H9 (cell line): ENCODE measurements at places on chromosomes 5 and 9.

DNA sequence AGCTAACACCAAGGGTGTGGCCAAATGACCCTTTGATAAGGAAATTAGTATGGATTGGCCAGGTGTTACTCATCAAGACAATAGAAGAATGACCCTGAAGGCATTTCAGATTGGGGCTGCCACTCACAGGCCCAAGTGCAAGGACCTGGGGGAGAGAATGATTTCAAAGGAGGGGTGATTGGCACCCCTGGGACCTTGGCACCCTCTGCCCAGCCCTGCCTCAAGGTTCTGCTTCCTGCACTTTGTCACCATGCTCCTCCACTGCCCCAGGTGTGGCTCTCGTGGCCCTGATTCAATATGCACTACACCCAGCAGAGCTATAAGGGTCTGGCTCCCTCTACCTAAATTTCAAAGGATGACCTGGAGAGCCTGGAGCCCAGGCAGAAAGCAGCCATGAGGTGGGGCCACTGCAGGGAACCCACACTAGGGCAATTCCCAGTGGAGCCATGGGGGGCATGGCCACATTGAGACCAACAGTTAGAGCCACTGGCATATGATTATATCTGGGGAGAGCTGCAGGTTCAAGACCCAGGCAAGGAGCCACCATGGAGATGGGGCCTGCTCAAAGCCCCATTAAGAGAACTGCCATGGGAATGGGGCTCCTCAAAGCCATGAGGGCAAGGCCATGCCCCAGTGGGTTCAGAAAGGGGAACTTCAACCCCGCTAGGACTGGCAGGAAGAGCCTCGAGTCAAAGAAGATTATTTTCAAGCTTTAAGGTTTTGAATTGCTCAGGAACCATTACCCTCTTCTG is 93.0 kb downstream of the CEMIP2 start:
- DNase-seq: no peak

DNA sequence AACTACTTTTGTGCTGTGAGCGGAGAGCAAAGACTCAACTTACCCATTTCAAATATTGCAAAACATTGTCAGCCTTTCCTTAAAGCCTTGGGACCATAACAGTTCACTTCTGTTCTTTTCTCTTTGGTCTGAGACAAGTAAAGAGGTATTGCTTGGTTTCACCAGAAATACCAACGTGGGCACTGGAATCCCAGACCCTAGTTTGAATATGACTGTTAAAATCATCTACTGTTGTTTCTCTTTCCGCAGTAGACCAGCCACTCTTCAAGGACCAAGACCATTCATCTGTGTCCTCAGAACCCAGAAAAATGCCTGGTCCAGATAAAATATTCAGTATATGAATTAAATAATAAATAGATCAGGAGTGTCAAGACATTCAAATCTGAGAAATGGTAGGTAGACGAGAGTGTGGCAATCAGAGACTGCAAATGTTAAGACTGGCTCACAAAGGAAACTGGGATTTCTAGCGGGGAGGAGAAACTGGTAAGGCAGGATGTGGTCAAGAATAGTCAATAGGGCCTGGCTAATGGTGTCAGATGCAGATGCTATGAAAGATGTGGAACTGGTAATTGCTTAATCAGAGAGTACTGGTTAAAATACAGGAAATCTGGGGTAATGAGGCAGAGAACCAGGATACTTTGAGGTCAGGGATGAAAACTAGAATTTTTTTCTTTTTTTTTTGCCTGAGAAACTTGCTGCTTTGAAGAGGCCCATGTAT is 82.1 kb upstream of the IL33 start:
- no peak for DNase-seq

GRCh38 chr5:155258161-155258560 is 244.6 kb downstream of the KIF4B start:
- no peak for DNase-seq

DNA sequence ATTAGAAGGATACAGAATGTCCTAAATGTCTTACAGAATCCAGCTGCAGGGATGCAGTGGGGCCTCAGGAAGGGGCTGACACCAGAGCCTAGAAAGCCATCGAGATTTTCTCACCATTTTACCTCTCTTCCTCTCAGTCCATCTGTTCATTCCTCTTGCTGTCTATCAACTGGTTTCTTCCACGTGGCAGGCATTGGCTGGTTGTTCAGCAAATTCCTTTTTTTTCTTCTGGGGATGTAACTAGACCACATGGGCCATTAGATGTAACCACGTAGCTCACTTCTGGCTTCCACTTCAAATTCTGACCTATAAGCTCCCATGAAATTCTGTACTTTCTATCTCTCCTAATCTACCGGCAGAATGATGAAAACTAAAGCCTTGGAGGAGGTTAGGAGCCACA is 93.6 kb upstream of the MTAP start:
- DNase-seq: no peak

DNA sequence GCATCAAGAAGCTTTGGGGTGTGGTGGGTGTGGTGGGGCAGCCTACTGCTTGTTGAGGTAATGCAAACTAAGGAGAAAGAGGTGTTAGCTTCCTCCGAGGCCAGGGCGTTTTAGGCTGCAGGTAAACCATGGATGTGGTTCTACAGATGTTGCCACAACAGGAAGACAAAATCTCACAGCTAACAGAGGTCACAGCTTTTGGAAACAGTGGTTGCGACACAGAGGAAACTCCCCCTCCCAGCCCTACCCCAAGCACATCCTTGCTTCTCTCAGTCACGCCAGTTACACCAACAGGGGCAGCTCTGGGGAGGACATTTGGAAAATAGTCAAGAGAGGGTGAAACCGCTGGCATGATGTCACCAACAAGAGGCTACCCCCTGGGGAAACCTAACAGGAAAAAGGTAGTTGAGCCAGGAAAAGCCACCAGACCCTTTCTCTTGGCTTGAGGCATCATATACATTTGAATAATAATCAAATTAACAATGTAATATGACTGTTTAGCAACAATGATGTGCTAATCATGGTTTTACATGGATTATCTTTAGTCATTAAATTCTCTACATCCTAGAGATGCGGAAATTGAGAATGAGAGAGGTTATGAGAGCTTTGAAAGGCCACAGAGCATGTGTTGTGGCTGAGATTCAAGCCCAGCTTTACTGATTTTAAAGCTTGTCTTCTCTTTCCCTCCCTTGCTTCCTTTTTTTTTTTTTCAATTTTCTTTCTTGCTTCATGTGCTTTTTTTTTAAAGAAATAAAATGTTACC is 82.2 kb upstream of the IL12B start:
- no peak for DNase-seq

DNA sequence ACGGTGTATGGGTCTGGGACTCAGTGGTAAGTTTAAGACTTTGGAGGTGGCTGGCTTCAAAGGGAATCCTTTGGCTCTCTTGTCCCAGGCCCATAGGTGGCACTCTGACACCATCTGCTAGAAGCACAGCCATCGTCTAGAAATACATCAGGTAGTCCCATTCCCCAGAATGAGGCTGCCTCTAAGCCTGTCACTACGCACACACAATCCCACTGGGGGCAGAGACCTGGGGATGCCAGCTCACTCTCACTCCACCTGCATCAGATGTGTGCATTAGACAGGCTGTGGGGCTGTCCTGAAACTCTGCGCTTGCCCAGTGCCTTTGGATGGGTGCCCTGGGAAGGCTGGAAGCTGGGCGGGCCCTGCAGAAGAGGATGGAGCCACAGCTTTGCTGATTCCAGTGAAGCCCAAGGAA is 127.5 kb upstream of the PANK3 start:
- DNase-seq: peak; percentile 62

DNA sequence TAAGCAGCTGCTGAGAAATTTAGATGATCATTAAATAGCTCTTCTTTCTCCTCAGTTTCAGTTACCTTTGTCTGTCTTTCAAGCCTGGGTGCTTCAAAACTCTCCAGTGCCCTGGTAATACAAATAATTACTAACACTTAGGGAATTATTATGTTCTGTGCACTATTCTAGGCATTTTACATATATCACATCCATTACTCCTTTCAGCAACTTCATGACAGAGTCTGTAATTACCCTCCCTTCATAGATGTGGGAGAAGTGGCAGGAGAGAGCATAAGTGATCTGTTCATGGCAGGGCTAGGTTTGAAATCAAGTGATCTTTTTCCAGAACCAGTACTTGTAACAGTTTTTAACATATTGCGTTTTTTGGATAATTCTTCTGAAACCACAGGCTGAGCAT is 32.0 kb downstream of the MAN2A1 start:
- DNase-seq: no peak

DNA sequence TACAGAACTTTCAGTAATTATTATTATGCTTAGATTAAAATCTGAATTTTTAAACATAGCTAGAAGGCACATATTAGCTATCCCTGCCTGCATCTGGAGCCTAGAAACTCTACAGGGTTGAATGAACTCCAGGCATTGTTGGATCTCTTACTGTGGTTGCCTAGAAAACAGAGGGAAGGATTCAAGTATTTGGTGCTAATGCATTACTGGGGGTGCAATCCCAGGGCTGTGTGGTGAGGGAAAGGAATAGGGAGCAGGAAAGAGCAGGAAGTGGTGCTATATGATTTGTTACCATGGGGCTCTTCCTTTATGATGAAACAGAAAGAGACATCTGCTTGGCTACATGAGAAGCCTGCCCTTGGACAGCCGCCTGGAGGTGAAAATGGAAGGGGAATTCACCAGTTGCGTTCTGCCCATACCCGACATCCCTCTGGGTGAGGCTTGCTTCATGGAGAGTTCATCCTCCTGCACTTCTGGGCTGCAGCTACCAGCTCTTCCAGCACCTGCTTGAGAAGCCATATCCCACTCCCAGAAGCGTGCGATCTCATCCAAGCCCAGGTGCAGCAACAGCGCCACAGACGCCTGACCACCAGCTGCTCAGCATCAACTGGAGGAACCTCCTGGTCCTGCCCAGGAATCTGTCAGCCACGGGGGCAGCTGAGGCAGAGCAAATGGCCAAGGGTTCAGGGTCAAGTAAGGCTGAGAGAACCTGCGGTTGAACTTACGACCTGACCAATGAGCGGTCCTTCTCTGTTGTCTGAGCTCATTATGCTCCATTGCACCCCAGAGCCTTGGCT is 362.8 kb downstream of the SEMA5A start:
- no peak for DNase-seq

DNA sequence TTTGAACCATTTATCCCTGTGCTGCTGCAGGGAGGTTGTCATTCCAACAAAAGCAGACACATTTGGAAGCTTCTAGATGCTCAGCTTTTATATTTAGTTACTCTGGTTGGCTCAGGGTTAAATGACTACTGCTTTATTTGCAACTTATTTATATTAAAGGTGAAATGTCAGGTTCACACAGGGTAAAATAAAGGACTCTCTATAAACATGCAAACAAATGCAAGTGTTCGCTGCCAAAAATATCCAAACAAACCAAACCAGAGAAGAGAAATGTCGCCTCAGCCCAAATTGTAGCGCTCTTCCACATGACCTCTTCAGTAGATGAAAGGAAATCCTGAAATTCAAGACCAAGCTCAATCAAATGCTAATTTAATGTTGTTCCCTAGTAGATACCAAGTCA is 57.0 kb upstream of the LIFR start:
- no peak for DNase-seq

- no peak for DNase-seq
These were observed 23.6 kb downstream of the OR2V2 start for GRCh38 chr5:181170996-181171395.

DNA sequence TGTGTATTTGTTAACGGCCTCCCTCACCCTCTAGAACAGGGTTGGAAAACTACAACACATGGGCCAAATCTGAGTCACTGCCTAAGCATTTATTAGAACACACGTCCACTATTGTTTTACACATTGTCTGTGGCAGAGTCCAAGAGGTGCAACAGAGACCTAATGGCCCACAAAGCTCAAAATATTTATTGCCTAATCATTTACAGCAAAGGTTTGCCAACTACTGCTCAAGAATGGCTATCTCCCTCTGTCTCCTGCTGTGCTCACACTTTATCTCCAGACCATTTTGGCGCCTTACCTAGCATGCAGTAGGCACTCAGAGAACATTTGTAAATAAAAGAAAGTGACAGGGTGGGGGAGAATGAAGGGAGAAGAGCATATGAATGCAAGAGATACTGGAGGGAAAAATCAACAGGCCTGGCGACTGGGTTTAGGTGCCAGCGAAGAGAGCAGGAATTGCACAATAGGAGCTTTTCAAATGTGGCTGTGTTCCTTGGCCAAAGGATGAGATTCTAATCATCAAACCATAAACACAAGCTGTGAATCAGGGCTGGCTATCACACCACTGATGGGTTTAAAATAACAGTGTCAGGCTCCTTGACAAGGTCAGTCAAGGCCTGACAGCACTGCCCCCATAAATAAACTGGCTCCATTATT is 80.3 kb downstream of the EPB41L4A start:
- no peak for DNase-seq

DNA sequence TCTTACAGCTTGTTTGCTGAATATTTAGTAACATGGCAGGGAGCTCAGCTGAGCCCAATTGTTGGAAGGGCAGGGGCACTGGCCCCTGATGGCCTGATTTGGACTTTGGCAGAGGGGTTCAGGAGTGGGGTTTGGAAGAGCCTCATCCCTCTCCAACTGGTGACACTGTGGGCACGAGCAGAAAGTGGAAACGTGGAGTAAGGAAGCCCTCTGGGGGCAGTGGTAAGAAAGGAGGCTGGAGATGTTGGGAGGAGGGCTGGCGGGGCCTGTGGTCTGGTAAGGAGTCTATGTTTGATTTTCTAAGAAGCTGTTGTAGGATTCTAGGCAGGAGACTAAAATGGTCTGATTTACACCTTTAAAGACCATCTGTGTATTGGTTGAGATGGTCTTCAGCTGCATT is 208.9 kb downstream of the HSPA4 start:
- DNase-seq: no peak

GRCh38 chr5:123875561-123876275 is 363.7 kb downstream of the CSNK1G3 start:
- DNase-seq: peak; percentile 80

DNA sequence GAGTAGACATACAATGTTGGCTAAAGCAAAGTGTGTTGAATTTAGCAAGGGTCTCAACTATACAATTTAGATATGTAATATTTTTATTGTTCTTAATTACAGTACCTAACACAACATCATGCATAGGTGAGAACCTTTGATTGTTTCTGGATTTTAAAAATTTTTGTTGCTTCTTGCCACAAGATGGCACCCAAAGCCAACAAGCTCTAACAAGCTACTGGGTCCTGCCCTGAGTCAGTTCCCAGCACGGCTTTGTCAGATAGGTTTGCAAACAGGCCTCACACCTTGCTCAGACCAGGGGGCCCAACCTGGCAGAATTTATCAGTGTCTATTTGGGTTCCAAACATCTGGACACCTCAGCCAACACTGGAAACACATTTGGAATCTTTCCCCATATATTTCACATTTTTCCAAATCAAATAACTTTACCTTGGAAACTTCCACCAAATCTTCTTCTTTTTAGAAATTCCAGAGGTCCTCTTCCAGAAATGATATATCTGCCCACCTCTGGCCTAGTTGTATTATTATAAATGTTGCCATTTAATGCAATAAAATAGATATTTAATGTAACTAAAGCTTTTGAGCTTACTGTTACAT is 49.5 kb upstream of the EGFLAM start:
- DNase-seq: peak; percentile 58

GRCh38 chr5:36397901-36398536 is 96.3 kb upstream of the RANBP3L start:
- no peak for DNase-seq
